ENCODE measurements at places on chromosomes 12 and 14.

- DNase-seq = no peak
Observed at GRCh38 chr12:102421802-102422583, 58.4 kb downstream of the IGF1 start.

- DNase-seq = peak; percentile 95
Observed at GRCh38 chr14:104985675-104986486, at the start of gene CLBA1. CLBA1 (plus strand) TSS chr14:104985788; CDS start chr14:104986432, 644 bp downstream.

DNA sequence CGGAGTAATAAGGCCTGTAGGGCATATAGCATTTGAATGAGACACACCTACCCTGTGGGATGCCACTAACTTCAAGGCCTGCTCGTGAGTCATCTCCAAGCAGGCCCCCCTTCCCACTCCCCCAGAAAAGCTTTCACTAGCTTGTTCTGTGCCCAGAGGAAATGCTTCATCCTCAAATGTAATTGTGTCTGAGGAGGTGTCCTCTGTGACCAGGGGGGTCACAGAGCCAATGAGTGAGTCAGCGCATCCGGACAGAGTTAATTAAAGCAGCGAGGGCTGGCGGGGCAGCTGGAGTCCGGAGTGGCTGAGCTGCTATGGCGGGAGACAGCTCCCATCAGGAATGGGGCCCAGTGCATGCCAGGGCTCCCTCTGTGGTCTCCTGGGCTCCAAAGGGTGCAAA is 27.0 kb upstream of the ESRRB start:
- no peak for DNase-seq

GRCh38 chr14:32142341-32142740 is 59.5 kb upstream of the RNU6-7 start:
- no peak for DNase-seq

DNA sequence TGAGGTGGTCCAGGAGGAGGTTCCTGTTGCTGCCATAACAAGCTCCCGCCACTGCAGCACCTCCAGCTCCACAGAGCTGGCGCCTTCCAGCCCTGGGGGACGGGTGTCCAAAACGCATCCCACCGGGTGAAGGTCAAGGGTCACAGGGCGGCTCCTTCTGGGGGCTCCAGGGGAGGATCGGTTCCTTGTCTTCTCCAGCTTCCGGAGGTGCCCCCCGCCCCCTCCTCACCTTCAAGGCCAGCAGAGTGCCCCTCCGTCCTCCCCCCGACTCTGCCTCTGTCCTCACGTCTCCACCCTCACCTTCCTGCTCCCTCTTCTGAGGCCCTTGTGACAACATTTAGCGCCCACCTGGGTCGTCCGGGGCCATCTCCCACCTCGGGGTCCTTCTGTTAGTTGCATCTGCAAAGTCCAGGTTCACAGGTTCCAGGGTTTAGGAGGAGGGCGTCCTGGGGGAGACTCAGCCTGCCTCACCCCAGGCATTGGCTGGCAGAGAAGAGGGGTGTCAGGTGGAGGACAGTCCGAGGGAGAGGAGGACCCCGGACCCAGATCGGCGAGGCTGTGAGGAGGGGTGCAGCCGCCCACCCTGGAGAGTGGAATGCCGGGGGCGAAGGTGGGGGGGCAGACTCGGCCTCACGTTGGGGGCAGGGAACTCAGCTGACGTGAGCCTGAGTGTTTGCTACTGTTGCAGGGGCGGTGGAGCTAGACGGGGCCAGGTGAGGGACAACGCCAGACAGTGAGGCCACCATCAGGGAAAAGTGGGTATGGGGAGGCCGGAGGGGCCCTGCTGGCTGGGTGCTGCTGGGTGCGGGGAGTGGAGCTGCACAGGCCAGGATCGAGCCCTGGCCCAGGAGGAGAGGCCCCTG is 205.5 kb upstream of the C14orf180 start:
- DNase-seq = peak; percentile 58

- DNase-seq = no peak
Observed at GRCh38 chr12:57688931-57689330, 5.0 kb upstream of the OS9 start.

DNA sequence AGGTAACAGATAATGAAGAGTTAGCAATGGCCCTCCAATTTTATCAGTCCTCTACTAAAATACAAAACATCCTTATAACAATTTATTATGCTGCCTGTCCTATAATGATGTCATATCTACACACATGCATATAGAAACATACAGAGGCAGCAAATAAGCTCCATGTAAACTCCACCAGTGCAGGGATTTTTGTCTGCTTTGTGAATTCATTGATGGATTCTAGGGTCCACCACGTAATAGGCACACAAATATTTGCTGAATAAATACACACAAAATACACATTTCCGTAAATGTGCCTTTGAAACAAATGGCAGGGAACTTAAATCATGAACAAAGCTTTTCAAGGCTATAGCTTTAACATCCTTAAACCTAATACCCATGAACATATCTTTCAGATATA is 34.7 kb downstream of the PPP1R12A start:
- no peak for DNase-seq

DNA sequence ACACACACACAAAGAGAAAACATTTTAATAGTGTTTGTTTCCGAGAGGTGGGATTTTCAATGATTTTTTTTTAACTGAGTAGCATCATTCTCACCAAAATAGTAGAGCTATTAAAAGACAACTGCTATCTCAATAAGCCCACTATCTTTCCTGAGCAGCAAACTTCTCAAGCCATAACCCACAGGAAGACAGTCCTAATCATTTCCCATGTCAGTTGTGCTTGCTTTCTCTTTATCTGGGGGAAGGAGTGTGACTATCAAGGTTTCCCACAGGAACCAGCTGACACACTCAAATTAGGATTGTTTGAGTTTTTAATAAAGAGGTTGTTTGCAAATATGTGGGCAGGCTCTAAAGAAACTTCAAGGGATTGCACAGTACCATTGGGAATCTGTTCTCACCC is 4.9 kb upstream of the MAX start:
- DNase-seq = no peak

DNA sequence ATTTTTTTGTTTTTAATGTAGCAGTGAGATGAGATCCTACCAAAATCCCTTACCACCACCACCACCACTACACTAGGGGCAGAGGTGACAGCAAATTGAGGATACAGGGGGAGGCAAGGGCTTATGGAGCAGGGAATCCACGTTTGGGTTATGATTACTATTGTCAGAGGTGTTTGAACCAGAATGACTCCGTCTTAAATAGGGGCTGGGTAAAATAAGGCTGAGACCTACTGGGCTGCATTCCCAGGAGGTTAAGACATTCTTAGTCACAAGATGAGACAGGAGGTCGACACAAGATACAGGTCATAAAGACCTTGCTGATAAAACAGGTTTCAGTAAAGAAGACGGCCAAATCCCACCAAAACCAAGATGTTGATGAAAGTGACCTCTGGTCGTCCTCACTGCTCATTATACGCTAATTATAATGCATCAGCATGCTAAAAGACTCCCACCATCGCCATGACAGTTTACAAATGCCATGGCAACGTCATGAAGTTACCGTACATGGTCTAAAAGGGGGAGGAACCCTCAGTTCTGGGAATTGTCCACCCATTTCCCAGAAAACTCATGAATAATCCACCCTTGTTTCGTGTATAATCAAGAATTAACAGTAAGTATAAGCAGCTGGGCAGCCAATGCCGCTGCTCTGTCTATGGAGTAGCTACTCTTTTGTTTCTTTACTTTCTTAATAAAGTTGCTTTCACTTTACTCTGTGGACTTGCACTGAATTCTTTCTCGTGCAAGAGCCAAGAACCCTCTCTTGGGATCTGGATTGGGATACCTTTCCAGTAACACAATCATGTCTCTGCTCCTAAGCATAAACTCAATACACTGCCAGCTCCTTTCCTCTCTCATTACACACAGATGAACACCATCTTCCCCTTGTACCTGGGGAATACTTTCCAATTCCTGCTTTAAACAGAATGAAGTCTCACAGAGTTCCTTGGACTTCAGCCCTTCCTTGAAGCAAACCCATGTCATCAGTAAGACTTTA is 16.7 kb upstream of the CRY1 start:
- DNase-seq = no peak

DNA sequence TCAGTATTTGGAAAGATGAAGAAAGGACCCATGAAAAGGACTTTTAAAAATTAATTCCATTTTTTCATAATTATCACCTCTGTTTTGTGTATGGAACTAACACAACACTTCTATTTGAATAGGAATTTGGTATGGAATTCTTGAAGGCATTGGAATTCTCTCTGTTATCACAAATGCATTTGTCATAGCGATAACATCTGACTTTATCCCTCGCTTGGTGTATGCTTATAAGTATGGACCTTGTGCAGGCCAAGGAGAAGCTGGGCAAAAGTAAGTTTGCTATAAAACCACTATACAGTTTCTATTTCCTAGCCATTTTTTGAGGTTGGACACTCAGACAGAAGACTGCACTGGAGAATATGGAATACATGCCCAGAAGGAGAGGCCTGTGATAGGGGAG is 98.6 kb downstream of the SLC5A8 start:
- DNase-seq = no peak

DNA sequence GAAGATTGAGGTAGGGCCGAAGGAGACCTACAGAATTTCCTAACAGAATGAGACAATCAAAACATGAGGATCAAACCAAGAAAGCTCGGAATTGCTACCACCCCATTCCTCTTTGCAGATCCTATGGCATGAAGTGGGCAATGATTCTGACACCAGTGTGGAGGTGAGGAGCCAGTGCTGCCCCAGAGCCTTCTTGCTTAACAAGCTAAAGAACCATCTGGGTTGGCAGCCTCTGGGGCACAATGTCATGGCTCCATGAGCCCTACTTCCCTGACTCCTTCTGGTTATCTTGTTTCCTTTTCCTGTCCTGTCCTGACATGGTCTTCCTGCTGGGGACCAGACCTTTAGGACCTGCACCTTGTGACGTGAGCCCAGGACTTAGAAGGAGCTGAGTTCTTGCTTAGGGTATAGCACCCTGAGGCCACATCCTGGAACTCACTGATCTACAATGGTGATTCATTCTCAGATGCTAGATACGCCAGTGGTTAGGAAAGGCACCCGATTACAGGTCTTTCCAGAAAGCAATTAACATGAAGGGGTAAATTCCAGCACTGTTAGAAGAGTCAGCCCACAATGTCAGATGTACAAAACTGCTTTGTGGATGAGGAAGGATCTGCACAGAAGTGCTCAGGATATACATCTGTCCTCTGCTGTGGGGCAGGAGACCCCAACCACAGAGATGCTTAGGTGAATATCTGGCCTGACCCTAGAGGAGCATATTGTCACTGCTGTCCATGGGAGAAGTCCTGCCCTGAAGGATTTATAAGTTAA is 324.2 kb downstream of the ZFP36L1 start:
- DNase-seq = no peak

GRCh38 chr12:52971679-52972329 is 22.9 kb downstream of the KRT18 start:
- no peak for DNase-seq

DNA sequence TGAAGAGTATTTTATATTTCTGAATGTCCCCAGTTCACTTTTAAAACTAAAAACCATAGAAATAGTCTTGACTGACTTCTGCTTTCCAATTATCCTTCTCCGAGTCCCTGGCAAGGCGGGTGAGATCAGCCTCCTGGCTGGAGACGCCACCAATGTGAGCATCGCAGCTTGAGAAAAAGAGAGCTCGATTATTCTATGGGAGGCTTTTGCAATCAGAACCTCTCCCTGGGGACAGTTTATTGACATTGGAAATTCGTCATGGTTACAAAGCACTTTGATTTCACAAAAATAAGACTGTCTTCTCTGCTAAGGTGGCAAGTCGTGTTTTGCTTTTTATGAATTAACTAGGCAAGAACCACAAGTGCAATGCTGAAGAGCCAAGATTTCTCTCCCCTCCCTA is 23.6 kb upstream of the GPHB5 start:
- no peak for DNase-seq

DNA sequence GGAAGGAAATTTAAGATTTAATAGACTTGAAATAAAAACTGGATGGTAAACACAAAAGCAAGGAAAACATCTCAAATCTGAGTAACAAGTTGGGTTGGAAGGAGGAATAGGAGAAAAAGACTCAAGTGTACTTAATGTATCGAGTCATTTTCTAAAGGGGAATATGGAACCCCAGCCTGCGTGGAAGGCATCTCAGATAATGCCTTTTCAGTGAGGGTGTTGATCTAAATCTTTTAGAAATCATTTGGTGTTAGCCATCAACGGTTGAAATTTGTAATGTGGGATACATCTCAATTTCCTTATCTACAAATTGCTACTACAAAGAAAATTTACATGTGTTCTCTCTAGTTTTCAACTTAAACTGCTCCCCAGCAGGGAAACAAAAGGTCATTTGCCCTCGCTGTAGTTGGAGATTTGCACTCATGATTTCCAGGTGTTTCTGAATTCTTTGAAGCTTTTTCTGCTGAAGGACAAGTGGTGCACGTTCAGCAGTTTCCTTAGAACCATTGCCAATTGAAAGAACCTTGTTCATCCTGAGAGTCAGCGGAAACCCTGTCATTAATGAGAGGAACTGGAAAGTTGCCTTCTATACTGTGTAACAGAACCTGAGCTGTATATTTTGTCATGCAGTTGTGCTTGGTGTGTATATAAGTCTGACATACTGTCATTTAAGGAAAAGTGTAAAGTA is 2.2 kb downstream of the PCBP2 start:
- DNase-seq = no peak

GRCh38 chr14:58815794-58816193 is 178.0 kb downstream of the DACT1 start:
- DNase-seq = no peak

DNA sequence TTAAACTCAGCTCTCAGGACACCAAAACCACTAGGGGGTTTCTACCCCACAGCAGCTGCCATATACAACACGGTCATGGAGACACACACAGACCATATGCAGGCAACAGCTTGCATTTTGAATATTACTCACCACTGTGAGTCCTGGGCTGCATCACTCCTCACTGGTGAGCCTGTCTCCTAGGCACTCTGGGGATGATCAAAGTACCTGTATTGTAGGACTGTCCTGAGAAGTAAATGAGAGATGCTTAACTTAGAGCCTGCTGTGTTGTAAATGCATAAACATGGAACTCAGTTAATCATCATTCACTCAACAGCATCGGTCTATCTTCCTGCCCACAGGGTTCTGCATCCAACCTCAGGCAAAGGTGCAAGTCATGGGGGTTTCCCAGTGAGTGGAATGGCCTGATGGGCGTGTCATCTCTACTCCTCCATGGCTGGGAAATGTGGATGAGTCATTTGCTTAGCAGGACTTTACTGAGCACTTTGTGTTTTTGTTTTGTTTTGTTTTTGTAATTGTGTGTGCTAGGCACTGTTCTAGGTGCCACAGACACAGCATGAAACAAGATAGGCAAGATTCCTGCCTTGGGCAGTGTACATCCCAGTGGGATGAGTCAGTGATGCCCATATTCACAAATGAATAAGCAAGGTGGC is 1141.2 kb upstream of the TMEM132C start:
- DNase-seq = no peak

GRCh38 chr12:50639721-50640120 is 124.2 kb upstream of the ATF1 start:
- no peak for DNase-seq
